Choroid plexus epithelial cell (primary cell): ENCODE measurements at places on chromosomes 2 and 18.

DNA sequence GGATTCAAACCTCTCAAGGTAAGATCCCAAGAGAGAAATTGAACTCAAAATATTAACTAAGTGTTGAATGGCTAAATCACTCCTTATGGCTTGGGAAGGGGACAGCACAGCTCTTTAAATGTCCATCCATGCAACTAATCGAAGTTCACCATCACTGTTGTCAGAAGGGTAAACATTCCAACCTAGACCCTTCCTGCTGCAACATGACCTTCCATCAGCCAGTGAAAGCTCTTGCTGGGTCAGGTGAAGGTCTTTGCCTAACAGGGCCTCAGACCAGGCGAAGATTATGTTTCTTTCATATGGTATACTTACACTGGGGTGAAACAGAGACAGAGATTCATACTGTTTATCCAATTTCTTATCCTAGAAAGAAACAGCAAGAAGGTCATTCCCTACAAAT is 16.4 kb downstream of the IAH1 start:
- DNase-seq: no peak

DNA sequence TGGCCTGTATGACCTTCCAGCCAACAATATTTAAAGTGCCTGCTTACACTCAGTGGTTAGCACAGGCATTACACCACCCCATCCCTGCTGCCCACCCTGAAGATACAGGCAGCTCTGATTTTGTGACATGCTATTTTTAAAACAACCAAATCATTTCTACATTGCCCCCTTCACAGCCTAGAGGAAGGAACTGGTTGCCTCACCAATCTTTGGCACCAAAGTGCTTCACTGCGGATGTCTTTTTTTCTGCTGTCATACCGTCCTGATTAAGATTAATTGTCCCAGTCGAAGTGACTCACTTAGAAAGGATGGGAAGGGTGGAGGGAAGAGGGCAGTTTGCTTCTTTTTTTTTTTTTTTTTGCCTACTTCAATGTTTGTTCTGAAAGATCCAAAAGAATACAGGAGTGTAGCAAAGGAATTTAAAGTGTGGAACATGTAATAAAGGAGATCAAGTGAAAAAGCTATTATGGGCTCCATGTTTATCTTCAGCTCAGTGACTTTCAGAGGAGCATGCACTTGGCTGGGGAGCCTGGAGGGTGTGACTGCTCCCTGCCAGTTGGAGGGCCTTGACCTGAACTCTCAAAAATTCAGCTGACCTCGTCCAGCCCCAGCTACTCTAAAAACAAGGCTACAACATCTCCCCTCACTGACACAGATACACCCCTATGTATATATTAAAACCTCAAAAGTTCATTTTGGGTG is 501.1 kb upstream of the TNP1 start:
- DNase-seq: no peak

GRCh38 chr2:47844162-47844561 is 61.2 kb downstream of the MSH6 start:
- DNase-seq: no peak

- DNase-seq: no peak
Measured at GRCh38 chr2:151973013-151973900, 125.6 kb downstream of the CACNB4 start.
